ENCODE measurements at places on chromosomes 13 and 19. TPM values are rescaled to one million over a fixed set of nuclear protein-coding genes. Genes with fewer than 3 reads are reported as not detected.

The CEACAM18 gene
- not detected for total RNA-seq

The FUT3 gene
- total RNA-seq, result not detected

The APC2 gene
- 0.78 TPM for total RNA-seq

The THSD1 gene
- 2.7 TPM for total RNA-seq

The KLK5 gene
- total RNA-seq, result not detected

The CLDND2 gene
- total RNA-seq, result not detected

The FCHO1 gene
- total RNA-seq, result 8.9 TPM

The CLEC17A gene
- total RNA-seq, result not detected

DNA sequence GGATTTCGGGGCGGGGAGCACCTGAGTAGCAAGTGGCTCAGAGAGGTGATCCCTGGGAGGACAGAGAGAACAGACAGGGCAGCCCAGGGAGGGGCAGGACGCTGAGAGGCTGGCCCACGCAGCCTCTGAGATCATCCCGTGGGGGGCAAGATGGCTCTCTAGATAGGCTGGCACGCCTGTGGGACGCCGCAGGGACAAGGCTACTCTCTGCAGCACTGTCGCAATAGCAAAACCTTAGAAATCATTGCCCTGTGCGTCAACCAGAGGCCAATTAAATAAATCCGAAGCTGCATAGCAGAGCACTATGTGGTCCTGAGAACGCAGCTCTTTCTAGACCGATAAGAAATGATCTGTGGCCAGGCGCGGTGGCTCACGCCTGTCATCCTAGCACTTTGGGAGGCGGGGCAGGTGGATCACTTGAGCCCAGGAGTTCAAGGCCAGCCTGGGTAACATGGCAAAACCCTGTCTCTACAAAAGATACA lies 5.1 kb downstream of the PEX11G start:
- H3K4me3 ChIP-seq, result no peak overlapping the region
- no peak for DNase-seq
- H3K27ac ChIP-seq, result no peak overlapping the region
- no peaks in the 10 kb centered on the region for H3K27me3 ChIP-seq
- no peaks in the 10 kb centered on the region for H3K4me1 ChIP-seq

DNA sequence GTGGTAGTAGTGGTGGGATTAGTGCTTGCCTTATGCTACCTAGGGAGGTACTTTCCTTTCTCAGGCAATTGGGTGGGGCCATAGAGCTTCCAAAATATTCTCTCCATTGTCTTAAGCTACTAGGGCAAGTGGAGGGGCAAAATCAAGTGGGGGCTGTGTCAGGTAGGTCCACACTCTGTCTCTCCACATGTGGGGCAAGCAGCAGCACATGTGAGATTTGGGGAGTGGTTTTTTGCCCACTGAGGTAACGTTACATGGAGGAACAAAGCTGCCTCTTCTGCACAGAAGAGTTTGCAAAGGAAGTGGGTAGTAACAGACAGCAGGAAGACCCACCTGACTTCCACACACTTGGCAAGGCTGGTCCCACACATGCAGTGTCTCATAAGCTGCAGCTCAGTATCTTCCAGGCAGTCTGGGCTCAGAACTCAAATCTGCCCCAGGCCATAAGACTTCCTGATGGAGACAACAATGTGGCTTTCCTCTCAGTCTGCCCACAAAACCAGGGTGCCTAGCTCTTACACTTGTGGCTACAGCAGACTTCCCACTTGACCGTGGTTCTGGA lies 1581.5 kb upstream of the PCDH20 start:
- no peaks in the 10 kb centered on the region for H3K27me3 ChIP-seq
- no peak for DNase-seq
- no peak overlapping the region for H3K27ac ChIP-seq
- no peaks in the 10 kb centered on the region for H3K36me3 ChIP-seq

GRCh38 chr19:5397804-5398692 lies 57.2 kb upstream of the ZNRF4 start:
- H3K4me3 ChIP-seq, result no peak overlapping the region
- H3K36me3 ChIP-seq, result no peaks in the 10 kb centered on the region
- H3K27ac ChIP-seq, result no peak overlapping the region
- H3K27me3 ChIP-seq, result no peaks in the 10 kb centered on the region

DNA sequence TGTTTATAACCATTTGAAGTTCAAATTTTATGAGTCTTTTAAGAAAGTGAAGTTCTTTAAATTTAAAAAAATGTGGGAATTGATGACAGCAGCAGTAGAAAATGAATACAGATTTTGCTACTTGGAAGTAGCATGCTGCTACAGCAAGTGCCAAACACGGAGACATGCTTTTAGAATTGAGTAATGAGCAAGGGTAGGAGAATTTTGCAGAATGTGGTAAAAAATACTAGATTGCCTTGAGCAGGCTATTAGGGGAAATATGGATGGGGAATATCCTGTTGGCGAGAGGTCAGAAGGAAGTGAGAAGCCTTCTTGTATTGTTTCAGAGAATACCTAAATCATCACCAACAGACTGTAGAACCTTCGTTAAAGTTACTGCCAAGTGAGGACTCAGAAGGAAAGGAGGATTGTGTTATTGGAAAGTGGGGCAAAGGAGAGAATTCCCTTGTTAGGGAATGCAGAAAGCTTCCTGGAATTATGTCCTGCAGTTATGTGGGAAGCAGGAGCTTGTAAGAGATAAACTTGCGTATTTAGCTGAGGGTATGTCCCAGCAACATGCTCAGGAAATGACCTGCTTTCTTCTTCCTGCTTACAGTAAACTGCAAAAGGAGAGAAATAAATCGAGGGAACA lies 32.4 kb upstream of the OXGR1 start:
- DNase-seq, result no peak
- H3K27me3 ChIP-seq, result no peaks in the 10 kb centered on the region
- no peak overlapping the region for H3K4me3 ChIP-seq
- no peak overlapping the region for H3K27ac ChIP-seq
- no peaks in the 10 kb centered on the region for H3K4me1 ChIP-seq

- H3K4me3 ChIP-seq, result no peak overlapping the region
- no peaks in the 10 kb centered on the region for H3K36me3 ChIP-seq
- DNase-seq, result no peak
These were observed 409.3 kb downstream of the DIAPH3 start for GRCh38 chr13:59754411-59754810.

- no peak overlapping the region for H3K4me3 ChIP-seq
- no peak for DNase-seq
- H3K36me3 ChIP-seq, result no peaks in the 10 kb centered on the region
- no peak overlapping the region for H3K27ac ChIP-seq
- H3K4me1 ChIP-seq, result peaks cover 4% of the 10 kb centered on the region
These were observed 124.7 kb upstream of the RNF113B start for GRCh38 chr13:98301721-98302120.

DNA sequence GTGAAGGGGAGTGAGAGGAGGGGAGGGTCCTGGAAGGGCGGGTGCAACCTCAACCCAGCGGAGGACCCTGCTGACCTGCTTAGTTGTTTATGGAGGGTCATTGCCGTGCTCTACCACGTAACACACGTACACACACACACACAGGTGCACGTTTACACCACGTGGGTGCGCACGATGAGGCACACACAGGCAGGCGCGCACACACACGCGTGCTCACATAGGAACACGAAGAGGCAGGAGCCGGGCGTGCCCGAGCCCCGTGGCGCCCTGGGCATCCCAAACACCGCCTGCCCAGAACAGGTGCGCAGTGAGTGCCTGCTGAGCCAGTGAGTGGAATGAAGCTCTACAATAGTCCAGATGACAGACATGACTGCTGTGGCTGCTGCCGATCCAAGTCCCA lies 11.2 kb upstream of the MADCAM1 start:
- no peak overlapping the region for H3K27ac ChIP-seq
- H3K36me3 ChIP-seq, result no peaks in the 10 kb centered on the region
- no peaks in the 10 kb centered on the region for H3K27me3 ChIP-seq
- H3K4me1 ChIP-seq, result no peaks in the 10 kb centered on the region
- no peak for DNase-seq

DNA sequence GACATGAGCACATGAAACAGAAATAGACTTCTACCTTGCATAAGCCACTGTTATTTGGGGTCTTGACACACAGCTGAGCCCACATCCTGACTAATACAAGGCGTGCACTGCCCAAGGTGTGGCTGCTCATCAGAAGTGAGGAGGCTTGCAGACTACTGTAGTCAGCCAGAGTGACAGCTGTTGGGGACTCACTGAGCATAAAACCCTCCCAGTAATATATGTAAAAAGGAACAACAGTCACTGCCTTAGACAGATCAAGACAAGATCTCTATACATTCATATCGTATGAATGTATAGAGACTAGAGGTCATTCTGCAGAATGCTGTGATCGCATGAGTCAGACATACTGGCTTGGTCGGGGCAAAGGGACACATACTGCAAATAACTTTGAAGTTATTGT lies 4.1 kb upstream of the C1QTNF9B start:
- H3K4me3 ChIP-seq, result no peak overlapping the region
- H3K27me3 ChIP-seq, result no peaks in the 10 kb centered on the region
- no peak for DNase-seq
- H3K27ac ChIP-seq, result no peak overlapping the region

DNA sequence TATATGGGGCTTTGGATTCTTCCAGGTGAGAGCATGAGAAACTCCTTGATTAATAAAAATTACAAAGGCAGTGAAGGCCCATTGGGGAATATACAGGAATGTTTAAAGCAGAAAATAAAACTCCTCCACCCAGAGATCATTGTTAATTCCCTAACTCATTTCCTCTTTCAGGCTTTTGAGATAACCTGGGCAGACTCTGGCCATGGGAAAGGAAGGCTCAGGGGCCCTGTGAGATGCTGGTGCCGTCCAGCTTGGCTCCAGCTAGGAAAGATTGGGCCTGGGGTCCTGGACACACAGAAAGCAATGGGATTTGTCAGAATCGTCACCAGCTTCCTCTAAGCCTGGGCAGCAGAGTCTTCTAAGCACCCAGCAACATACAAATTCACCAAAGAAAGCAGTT lies 36.8 kb upstream of the SPATA13 start:
- no peaks in the 10 kb centered on the region for H3K27me3 ChIP-seq
- H3K36me3 ChIP-seq, result no peaks in the 10 kb centered on the region
- no peaks in the 10 kb centered on the region for H3K4me1 ChIP-seq

DNA sequence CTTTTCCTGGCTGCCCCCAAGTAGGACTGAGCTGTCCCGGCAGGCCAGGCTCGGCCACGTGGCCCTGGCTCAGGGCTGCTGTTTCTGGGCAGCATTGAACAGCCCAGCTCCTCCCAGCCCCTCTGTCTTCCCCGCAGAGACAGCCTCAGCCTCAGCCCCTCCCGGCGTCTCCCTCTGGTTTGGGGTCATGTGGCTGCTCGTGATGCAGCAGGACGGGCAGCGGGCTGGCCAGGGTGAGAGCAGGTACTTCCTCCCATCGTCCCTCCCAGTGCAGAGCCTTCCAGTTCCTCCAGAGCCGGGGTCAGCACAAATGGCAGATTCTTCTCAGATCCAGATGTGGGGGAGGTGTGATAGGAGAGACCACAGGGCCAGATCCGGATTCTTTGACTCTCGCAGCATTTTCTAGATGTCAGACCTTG lies 114.6 kb downstream of the KDM4B start:
- H3K36me3 ChIP-seq, result peaks cover 35% of the 10 kb centered on the region
- no peak for DNase-seq
- H3K4me3 ChIP-seq, result no peak overlapping the region

- H3K27ac ChIP-seq, result no peak overlapping the region
- H3K36me3 ChIP-seq, result no peaks in the 10 kb centered on the region
- H3K4me1 ChIP-seq, result peaks cover 8% of the 10 kb centered on the region
- H3K4me3 ChIP-seq, result no peak overlapping the region
- H3K27me3 ChIP-seq, result peaks cover 61% of the 10 kb centered on the region
These were observed 9.9 kb downstream of the ZIC5 start for GRCh38 chr13:99961636-99962035.

- no peaks in the 10 kb centered on the region for H3K27me3 ChIP-seq
- H3K36me3 ChIP-seq, result no peaks in the 10 kb centered on the region
- H3K27ac ChIP-seq, result no peak overlapping the region
- H3K4me3 ChIP-seq, result no peak overlapping the region
- DNase-seq, result no peak
- peaks cover 25% of the 10 kb centered on the region for H3K4me1 ChIP-seq
These were observed 39.3 kb upstream of the FLT1 start for GRCh38 chr13:28534210-28534609.

- H3K4me1 ChIP-seq, result peaks cover 21% of the 10 kb centered on the region
- peaks cover 19% of the 10 kb centered on the region for H3K36me3 ChIP-seq
- H3K27ac ChIP-seq, result no peak overlapping the region
- no peak for DNase-seq
- no peaks in the 10 kb centered on the region for H3K27me3 ChIP-seq
These were observed 2.6 kb downstream of the MRPL54 start for GRCh38 chr19:3765121-3765520.

DNA sequence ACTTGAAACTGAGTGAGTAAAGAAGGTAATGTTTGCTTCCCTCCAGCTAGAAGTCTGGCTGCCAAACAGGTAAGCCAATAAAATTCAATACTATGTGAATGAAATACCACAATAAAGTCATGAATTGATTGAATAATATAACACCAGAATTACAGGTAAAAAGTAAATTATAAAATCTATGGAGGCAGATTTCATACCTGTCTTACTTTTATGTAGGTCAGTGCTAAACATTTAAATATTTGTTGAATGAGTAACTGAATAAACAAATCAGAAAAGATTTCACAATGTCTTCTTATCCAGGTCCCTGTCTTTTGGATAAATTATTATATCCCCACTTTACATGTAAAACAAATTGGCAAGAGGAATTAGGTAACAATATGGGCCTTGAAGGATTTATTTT lies 62.7 kb downstream of the MICU2 start:
- peaks cover 8% of the 10 kb centered on the region for H3K4me1 ChIP-seq
- H3K4me3 ChIP-seq, result no peak overlapping the region
- H3K27me3 ChIP-seq, result no peaks in the 10 kb centered on the region
- no peak for DNase-seq
- no peaks in the 10 kb centered on the region for H3K36me3 ChIP-seq
- H3K27ac ChIP-seq, result no peak overlapping the region

DNA sequence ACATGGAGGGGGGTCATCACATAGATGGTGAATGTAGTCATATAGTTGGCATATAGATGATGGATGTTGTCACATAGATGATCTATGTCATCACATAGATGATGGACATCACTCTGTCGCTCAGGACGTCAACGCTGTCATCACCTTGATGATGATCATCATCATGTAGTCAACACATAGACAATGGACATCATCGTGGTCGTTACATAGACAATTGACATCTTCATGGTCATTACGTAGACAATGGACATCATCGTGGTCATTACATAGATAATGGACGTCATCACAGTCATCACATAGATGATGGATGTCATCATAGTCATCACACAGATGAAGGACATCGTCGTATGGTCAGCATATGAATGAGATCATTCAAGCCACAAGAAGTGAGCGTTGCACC lies 28.6 kb upstream of the SLC15A1 start:
- no peak for DNase-seq
- H3K4me1 ChIP-seq, result no peaks in the 10 kb centered on the region
- H3K27ac ChIP-seq, result no peak overlapping the region
- no peak overlapping the region for H3K4me3 ChIP-seq
- no peaks in the 10 kb centered on the region for H3K36me3 ChIP-seq
- H3K27me3 ChIP-seq, result no peaks in the 10 kb centered on the region

DNA sequence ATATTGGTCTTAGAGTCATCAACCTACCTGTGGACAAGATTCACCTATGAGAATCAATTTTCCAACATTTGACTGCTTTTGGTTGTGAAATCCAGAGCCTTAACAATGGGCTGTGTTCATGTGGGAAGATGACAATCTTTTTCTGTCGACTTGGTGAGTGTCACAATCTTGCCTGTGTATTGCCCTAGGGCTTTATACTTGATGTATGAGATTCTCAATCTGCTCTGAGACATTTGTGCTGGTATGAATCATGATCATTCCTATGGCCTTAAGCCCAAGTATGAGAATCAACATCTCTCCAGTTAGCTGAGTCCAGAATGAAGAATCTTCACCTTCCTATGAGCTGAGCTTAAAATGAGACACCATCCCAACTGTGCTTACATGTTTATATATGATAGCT lies 68.7 kb downstream of the ZNF726 start:
- H3K27ac ChIP-seq, result no peak overlapping the region
- DNase-seq, result no peak
- no peaks in the 10 kb centered on the region for H3K27me3 ChIP-seq
- H3K4me3 ChIP-seq, result no peak overlapping the region
- H3K4me1 ChIP-seq, result no peaks in the 10 kb centered on the region
